ENCODE measurements at places on chromosomes 6 and 20.

DNA sequence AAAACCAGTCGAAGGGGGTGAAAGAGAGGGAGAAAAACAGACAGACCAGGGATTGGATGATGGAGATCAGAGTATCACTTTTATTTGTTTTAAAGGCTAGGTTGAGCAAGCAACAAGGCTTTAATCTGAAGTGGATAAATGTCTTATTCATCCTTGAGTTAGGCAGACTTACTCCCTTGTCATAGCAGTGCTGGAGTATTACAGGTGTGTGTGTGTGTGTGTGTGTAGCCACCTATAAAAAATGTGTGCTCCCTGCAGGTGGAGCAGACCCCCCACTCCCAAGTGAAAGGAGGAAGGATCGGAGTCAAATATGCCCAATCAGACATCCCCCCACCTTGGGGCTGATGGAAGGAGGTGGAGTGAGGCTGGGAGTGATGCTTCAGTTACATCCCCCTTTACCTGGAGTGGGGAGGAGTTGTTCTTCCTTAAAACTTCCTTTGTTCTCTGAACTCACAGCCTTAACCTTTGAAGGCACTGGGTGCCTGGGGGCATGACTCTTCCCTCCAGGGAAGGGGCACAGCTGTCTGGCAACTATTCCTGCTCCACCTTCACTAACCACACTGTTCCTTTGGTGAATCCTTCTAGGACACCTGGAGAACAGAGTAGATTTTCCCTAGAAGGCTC is 27.3 kb downstream of the PTK7 start:
- no peak overlapping the region for H3K27ac ChIP-seq
- no peak for DNase-seq
- H3K4me1 ChIP-seq: peaks cover 5% of the 10 kb centered on the region
- no peaks in the 10 kb centered on the region for H3K36me3 ChIP-seq
- H3K4me3 ChIP-seq: no peak overlapping the region
- no peaks in the 10 kb centered on the region for H3K27me3 ChIP-seq

DNA sequence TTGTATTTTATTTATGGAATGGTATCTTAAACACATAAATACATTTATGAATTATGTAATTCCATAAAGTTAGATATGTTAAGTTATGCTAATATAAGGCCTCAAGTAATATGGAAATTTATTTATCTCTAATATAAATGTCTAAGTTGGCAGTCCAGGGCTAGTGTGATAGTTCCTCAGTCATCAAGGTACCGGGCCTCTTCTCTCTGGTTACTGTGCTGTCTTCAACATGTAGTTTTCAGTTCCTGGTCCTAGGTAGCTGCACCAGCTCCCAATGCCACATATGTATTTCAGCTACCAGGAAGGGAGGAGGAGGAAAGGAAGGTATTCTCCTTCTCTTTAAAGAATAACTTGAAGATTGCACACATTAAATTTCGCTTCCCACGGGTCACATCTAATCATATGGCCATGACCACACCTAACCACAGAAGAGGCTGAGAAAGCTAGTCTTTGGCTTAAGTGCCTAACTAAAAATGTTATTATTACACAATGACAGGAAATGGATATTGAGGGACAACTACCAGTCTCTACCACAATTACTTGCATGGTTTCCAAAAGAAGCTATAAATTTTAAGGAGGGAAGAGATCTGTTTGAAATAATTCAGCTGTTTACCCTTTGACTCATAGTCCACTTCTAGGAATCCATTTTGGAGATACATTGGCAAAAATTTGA is 68.6 kb downstream of the BCKDHB start:
- H3K27me3 ChIP-seq: no peaks in the 10 kb centered on the region
- H3K4me3 ChIP-seq: no peak overlapping the region
- H3K4me1 ChIP-seq: no peaks in the 10 kb centered on the region
- DNase-seq: no peak
- H3K27ac ChIP-seq: no peak overlapping the region
- H3K36me3 ChIP-seq: no peaks in the 10 kb centered on the region

GRCh38 chr20:61956396-61957342 is 109.0 kb downstream of the TAF4 start:
- no peaks in the 10 kb centered on the region for H3K36me3 ChIP-seq
- DNase-seq: no peak

GRCh38 chr20:19284400-19285178 is 72.1 kb downstream of the SLC24A3 start:
- no peaks in the 10 kb centered on the region for H3K4me1 ChIP-seq
- no peaks in the 10 kb centered on the region for H3K36me3 ChIP-seq
- H3K27me3 ChIP-seq: no peaks in the 10 kb centered on the region
- H3K4me3 ChIP-seq: no peak overlapping the region

GRCh38 chr6:33769248-33769821 is 19.6 kb downstream of the LEMD2 start:
- peaks cover 13% of the 10 kb centered on the region for H3K4me1 ChIP-seq
- H3K4me3 ChIP-seq: no peak overlapping the region
- H3K27me3 ChIP-seq: no peaks in the 10 kb centered on the region
- H3K27ac ChIP-seq: no peak overlapping the region

DNA sequence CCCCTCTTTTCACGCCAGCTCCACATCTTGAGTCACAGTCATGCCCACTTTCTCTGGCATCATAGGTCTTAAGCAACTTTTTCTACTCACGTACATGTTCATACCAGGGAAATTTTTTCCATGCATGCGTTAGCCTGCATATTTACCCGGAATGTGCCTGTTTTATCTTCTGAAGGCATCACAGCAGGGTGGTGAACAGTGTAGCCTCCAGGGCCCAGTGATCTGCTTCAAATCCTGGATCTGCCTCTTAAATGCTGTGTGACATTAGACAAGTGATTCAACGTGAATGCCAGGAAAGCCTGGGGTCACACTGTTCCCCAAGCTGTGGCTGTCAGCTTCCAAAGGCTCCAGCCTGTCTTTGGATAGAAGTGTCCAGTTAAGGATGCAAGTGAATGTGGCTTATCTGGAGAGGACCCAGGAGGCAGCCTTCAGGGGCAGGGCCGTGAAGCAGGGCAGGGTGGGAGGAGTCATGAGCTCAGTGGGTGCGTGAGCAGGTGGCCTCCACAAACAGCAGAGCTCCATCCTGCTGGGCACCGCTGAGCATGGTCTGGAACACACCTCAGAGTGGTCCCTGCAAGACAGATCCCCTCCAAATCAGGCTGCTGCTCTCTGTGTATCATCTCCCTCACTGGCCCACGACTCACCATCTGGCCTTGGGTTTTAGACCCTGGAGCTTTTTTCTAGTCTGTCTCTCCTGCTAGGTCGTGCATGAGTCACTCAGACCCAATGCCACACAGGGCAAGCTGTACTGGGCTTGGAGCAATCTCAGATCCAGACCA is 30.4 kb upstream of the CD93 start:
- H3K4me3 ChIP-seq: no peak overlapping the region
- H3K27me3 ChIP-seq: no peaks in the 10 kb centered on the region
- no peaks in the 10 kb centered on the region for H3K36me3 ChIP-seq
- no peaks in the 10 kb centered on the region for H3K4me1 ChIP-seq

- no peaks in the 10 kb centered on the region for H3K27me3 ChIP-seq
- DNase-seq: no peak
- H3K4me1 ChIP-seq: no peaks in the 10 kb centered on the region
- no peak overlapping the region for H3K4me3 ChIP-seq
These were observed 43.8 kb downstream of the RALGAPA2 start for GRCh38 chr20:20668639-20669038.

GRCh38 chr20:51029963-51030920 is 7.3 kb upstream of the KCNG1 start:
- H3K27me3 ChIP-seq: no peaks in the 10 kb centered on the region
- no peak overlapping the region for H3K27ac ChIP-seq
- DNase-seq: no peak
- no peak overlapping the region for H3K4me3 ChIP-seq
- no peaks in the 10 kb centered on the region for H3K4me1 ChIP-seq
- H3K36me3 ChIP-seq: no peaks in the 10 kb centered on the region

GRCh38 chr6:152571943-152572337 is 65.2 kb downstream of the SYNE1 start:
- H3K27ac ChIP-seq: no peak overlapping the region
- no peaks in the 10 kb centered on the region for H3K36me3 ChIP-seq
- no peaks in the 10 kb centered on the region for H3K27me3 ChIP-seq

DNA sequence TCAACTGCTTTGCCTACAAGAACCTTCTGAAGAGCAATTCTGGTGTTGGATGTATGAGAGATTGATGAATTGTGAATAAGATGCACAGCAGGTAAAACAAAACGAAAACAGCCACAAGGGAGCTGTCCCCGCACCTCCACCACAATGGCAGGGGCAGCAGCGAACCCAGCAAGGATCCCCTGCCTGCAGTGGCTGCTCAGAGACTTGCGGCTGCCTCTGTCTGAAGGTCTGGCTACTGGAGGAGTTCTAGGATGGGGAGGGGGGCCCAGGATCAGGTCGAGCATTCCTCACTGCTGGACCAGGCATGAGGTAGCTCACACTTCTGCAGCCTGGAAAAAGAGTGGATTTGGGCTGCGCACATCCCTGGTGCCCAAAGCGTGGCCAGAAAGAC is 523.5 kb downstream of the CDH26 start:
- no peaks in the 10 kb centered on the region for H3K4me1 ChIP-seq
- no peak overlapping the region for H3K4me3 ChIP-seq
- no peaks in the 10 kb centered on the region for H3K36me3 ChIP-seq
- no peak for DNase-seq
- H3K27me3 ChIP-seq: no peaks in the 10 kb centered on the region

DNA sequence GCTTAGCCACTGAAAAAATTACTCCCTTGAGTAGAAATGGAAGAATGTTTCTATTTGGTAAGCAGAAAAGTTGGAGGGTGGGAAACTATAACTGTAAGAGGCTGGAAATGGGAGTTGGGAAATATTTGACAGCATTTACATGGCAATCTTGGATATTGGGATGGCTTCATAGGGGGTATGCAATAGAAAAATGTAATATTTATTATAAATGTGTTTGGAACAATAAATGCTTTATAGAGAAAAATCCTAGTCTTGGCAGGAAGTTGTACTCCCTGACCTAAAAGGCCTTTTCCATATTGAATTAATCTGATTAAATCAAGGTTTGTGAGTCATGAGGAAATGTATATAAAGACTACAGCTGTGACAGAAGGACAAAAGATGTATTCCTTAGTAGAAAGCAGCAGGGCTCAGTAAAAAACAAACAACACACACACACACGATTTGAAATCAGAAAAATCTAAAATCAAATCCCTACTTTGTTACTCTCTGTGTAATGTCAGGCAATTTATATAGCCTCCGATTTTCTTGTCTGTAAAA is 272.3 kb downstream of the CD109 start:
- no peaks in the 10 kb centered on the region for H3K36me3 ChIP-seq
- no peak for DNase-seq
- no peak overlapping the region for H3K27ac ChIP-seq
- no peak overlapping the region for H3K4me3 ChIP-seq
- no peaks in the 10 kb centered on the region for H3K27me3 ChIP-seq
- no peaks in the 10 kb centered on the region for H3K4me1 ChIP-seq

DNA sequence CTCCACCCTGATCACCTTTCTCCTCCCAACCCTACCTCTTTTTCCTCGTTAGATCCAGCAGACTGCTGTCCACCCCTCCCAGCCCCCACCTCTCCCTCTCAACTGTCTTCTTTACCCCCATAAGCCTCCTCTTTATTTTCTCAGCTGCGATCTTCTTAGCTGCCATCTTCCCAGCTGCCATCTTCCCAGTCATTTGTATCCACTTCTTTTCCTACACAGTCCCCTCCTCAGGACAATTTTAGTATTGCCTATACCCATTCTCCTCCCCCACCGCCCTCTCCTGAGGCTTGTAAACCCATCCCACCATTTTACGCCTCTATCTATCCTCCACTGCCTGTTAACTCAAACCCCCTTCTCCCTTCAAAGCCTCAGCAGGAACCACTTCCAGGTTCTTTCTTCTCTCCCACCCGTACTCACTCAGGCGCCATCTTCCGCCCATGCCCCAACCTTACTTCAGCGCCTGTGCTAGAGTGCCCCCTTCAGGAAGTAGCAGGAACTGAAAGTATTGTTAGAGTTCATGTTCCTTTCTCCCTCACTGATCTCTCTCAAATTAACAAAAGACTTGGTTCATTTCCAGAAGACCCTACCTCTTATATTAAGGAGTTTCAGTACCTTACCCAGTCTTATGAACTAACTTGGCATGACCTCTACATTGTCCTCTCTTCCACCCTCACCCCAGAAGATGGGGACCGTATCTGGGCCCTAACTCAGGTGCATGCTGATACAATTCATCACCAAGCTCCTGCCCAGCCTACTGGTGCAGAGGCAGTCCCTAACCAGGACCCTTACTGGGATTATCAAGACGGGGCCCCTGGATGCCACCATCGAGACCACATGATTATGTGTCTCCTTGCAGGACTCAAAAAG is 236.0 kb downstream of the ADGRG6 start:
- H3K4me1 ChIP-seq: no peaks in the 10 kb centered on the region
- DNase-seq: peak; percentile 54
- H3K27ac ChIP-seq: no peak overlapping the region
- H3K36me3 ChIP-seq: no peaks in the 10 kb centered on the region
- no peak overlapping the region for H3K4me3 ChIP-seq

DNA sequence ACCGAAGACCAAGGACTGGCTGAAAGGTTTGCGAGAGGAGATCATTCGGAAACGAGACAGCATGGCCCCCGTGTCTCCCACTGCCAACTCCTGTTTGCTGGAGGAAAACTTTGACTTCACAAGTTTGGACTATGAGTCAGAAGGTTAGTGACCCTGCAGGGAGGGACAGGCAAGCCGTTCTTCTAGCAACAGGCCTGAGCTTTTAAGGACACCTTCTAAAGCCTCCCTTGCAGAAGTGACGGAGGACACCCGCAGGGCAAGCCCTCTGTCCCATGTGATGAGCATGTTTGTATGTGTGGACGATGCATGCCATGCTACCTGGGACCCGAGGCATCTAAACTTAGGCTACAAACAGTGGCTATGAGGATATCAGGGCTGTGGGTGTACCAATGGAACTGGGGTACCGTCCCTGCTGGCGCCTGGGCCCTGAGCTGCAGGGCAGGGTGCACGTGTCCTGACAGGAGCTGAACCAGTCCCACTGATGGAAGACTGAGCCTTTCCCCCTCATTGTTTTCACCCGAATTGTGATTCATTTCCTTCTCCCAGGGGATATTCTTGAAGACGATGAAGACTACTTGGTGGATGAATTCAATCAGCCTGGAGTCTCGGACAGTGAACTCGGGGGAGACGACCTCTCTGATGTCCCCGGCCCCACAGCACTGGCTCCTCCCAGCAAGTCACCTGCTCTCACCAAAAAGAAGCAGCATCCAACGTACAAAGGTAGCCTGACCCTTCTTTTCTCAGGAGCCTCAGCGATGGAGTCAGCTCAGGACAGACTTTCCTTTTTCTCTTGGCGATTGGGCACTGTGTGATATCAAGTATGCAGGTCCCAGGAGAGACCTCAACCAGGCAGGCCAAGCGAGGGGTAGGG is 84.4 kb downstream of the SERAC1 start:
- no peak for DNase-seq
- H3K36me3 ChIP-seq: peaks cover 5% of the 10 kb centered on the region
- no peak overlapping the region for H3K27ac ChIP-seq
- no peak overlapping the region for H3K4me3 ChIP-seq
- H3K27me3 ChIP-seq: no peaks in the 10 kb centered on the region
- H3K4me1 ChIP-seq: no peaks in the 10 kb centered on the region

- H3K36me3 ChIP-seq: no peaks in the 10 kb centered on the region
- H3K27me3 ChIP-seq: no peaks in the 10 kb centered on the region
- no peak overlapping the region for H3K27ac ChIP-seq
- no peak for DNase-seq
These were observed 126.0 kb downstream of the ADGRB3 start for GRCh38 chr6:68760941-68761676.
